ENCODE measurements at places on chromosomes 2 and 18.

DNA sequence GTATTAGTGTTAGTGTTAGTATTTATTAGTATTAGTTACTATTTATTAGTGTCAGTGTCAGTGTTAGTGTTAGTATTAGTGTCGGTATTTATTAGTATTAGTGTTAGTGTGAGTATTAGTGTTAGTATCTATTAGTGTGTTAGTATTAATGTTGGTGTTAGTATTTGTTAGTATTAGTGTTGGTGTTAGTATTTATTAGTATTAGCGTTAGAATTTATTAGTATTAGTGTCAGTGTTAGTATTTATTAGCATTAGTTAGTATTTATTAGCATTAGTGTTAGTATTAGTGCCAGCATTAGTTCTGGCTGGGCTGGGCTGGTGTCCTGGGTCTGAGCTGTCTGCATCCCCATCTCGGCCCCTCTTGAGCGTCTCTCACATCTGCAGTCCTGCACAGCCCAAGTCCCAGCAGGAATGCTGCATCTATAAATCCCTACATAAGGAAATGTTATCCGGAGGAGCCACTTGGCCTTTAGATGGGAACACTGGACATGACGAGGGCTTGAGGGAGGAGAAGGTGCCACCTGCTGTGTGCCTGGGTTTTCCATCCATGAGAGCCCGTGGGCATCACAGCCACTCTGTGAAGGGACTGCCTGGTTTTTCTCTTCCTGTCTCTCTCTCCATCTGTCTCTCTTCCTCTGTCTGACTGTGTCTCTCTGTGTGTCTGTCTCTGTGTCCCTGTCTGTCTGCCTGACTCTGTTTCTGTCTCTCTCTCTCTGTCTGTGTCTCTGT lies 33.6 kb downstream of the TWIST2 start:
- no peak for DNase-seq

DNA sequence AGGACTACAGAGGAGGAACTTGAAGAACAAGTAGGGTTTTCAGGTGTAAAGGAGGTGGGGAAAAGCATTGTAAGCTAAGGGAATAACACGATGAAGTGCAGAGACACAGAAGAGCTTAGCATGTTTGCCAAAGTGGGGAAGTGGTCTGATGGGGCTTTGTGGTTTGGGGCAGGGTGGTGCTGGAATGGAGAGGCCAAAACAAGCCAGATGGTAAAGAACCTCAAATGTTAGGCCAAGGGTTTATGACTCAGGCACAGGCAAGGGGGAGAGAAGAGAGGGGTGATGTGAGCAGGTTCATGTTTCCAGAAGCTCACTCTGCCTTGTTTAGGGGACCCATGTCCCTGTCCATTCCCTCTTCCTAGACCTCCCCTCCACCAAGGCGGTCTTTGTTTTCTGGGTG lies 104.5 kb upstream of the YWHAQ start:
- no peak for DNase-seq

DNA sequence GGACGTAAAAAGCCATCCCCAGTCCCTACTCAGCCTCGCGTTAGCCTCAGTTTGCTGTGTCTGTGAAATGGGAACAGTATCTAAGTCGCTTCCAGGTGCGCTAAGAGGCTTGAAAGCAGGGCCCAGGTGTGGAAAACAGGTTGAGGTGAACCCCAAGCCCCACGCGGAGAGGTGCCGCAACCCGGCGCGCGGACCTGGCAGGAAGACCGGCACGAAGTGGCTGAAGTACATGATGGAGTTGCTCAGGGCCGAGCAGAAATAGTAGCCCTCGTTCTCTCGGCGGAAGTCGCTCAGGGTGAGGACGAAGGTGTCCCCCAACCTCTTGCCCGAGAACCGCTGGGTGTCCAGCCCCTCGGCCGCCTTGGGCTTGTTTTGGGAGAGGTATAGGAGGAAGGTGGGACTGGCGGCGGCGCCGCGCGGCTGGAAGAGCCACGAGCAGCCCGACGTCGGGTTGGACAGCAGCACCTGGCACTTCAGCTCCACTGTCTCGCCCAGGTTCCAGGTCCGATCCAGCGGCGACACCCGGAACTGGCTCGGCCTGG lies 508 bp downstream of the CD8A start:
- no peak for DNase-seq

GRCh38 chr2:10036095-10036884 lies 7.1 kb upstream of the KLF11 start:
- no peak for DNase-seq
